HFFc6 (cell line): ENCODE measurements at places on chromosomes 4 and X. TPM values are rescaled to one million over a fixed set of nuclear protein-coding genes. Genes with fewer than 3 reads are reported as not detected.
A peak's percentile ranks its signal among the peaks of the same experiment; 100 is the strongest.

DNA sequence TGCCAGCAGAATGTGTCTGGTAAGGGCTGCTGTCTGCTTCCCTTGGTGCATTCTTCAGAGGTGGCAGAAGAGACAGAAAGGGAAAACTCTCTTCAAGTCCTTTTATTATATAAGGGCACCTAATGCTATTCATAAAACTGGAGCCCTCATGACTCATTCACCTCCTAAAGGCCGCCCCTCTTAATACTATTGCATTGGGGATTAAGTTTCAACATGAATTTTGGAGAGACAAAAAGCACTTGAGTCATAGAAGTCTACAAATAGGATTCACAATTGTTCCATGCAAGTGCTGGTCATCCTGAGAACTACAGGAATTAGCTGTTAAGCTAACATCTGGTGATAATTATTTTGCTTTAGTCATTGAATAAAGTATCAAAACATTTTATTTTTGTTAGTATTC lies 349.5 kb downstream of the HS3ST1 start:
- H3K4me1 ChIP-seq, result no peaks in the 10 kb centered on the region
- DNase-seq, result no peak
- no peak overlapping the region for H3K4me3 ChIP-seq
- H3K27ac ChIP-seq, result no peak overlapping the region
- no peaks in the 10 kb centered on the region for H3K27me3 ChIP-seq

The ARHGAP6 gene
- total RNA-seq, result 0.65 to 0.94 TPM (median 0.89 TPM) in 3 replicates

- no peak overlapping the region for H3K27ac ChIP-seq
- peaks cover 2% of the 10 kb centered on the region; the same call in 1 of the 2 replicates for H3K27me3 ChIP-seq
- H3K36me3 ChIP-seq, result no peaks in the 10 kb centered on the region
- H3K4me3 ChIP-seq, result no peak overlapping the region
- DNase-seq, result no peak
Measured at GRCh38 chrX:71919886-71920285, 9.2 kb downstream of the NHSL2 start.

DNA sequence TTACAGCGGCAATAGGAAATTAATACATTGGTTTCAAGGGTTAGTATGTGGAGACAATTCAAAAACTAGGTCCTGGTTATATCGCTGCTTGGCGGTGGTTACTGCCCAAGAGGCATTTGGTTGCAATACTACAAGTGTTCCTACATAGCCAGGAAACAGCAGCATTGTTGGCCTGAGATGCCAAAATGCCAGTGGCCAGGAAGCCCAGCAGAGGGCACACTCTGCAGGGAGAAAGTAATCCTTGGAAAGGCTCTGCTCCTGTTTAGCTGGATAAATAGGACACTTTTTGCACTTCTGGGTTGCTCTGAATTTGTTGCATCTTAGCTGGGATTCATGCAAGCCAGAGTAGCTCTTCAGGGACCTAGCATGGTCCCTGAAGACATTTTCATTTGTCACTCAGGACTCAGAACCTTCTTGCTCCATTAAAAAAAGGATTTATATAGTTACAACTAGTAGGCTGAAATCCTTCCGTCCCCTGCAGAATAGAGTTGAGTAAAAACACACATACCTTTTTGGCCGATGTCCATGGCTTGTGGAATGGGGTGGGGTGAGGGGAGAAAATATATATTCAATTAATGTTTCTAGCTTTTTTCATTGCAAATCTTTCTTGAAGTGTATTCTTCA lies 8.1 kb upstream of the GPR119 start:
- H3K36me3 ChIP-seq, result no peaks in the 10 kb centered on the region
- peak; percentile 43 for DNase-seq
- H3K4me3 ChIP-seq, result no peak overlapping the region
- H3K27ac ChIP-seq, result no peak overlapping the region

- peaks cover 42% of the 10 kb centered on the region for H3K4me1 ChIP-seq
- H3K27me3 ChIP-seq, result no peaks in the 10 kb centered on the region
- no peak overlapping the region for H3K4me3 ChIP-seq
- H3K27ac ChIP-seq, result 0 out of 2 replicates have a peak overlapping the region, but pooled peaks have one; percentile 18
Measured at GRCh38 chrX:65607070-65607742, 60.2 kb upstream of the MSN start.

- DNase-seq, result no peak
- no peaks in the 10 kb centered on the region for H3K27me3 ChIP-seq
- no peaks in the 10 kb centered on the region for H3K4me1 ChIP-seq
- H3K4me3 ChIP-seq, result no peak overlapping the region
- peaks cover 8% of the 10 kb centered on the region; the same call in 1 of the 2 replicates for H3K36me3 ChIP-seq
Measured at GRCh38 chr4:31246856-31247255, 526.7 kb downstream of the PCDH7 start.

The LNX1 gene
- total RNA-seq, result 0.53 TPM in 1 of 3 replicates, not detected in the others

DNA sequence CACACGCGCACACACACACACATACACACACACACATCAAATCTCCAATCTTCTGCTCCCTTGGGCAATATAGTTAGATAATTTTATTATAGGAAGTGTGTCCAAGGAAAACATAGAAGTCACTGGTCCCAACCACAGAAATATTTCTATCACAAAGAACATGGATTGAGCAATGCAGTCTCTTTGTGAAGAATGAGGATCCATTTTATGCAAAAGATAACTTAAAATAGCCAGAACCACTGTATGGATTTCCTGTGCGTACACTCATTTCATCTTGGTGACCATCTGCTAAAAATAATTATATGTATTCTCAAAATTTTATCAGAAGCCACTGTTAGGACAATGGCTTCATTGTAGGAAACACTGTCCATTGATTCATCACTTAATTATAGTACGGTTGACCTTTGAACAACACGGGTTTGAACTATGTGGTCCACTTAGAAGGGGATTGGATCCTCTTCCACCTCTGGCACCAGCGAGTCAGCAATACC lies 169.6 kb upstream of the MXRA5 start:
- peak overlapping the region; percentile 76 for H3K27ac ChIP-seq
- DNase-seq, result peak; percentile 79
- H3K36me3 ChIP-seq, result peaks cover 18% of the 10 kb centered on the region
- H3K27me3 ChIP-seq, result no peaks in the 10 kb centered on the region
- peak overlapping the region; percentile 63 for H3K4me3 ChIP-seq
- peaks cover 23% of the 10 kb centered on the region for H3K4me1 ChIP-seq

The BGN gene
- total RNA-seq, result 306 to 379 TPM (median 323 TPM) in 3 replicates

- no peaks in the 10 kb centered on the region; the same call in 1 of the 2 replicates for H3K36me3 ChIP-seq
- no peak overlapping the region for H3K27ac ChIP-seq
- H3K4me1 ChIP-seq, result no peaks in the 10 kb centered on the region
- no peak overlapping the region for H3K4me3 ChIP-seq
Measured at GRCh38 chrX:5236749-5237148, 991.9 kb downstream of the NLGN4X start.

The MAGEA1 gene
- total RNA-seq, result not detected in 3 replicates

The GAGE12H gene
- total RNA-seq, result not detected in 3 replicates

The TMEM154 gene
- total RNA-seq, result 0.24 to 2.1 TPM (median 1.9 TPM) in 3 replicates

- H3K36me3 ChIP-seq, result no peaks in the 10 kb centered on the region
Measured at GRCh38 chr4:12231098-12231497, 802.4 kb upstream of the HS3ST1 start.

GRCh38 chr4:175813204-175813603 lies 1.1 kb upstream of the GPM6A start:
- H3K36me3 ChIP-seq, result no peaks in the 10 kb centered on the region
- H3K4me3 ChIP-seq, result no peak overlapping the region
- H3K27ac ChIP-seq, result no peak overlapping the region
- DNase-seq, result no peak
- no peaks in the 10 kb centered on the region for H3K4me1 ChIP-seq

GRCh38 chr4:6687947-6688878 lies 5.5 kb upstream of the S100P start:
- H3K36me3 ChIP-seq, result no peaks in the 10 kb centered on the region
- DNase-seq, result no peak
- H3K4me1 ChIP-seq, result peaks cover 32% of the 10 kb centered on the region
- peaks cover 6% of the 10 kb centered on the region; the same call in 1 of the 2 replicates for H3K27me3 ChIP-seq
- H3K27ac ChIP-seq, result peak overlapping the region; percentile 90

GRCh38 chrX:53184836-53185235 lies 40.2 kb downstream of the KDM5C start:
- peak; percentile 37 for DNase-seq
- no peaks in the 10 kb centered on the region for H3K27me3 ChIP-seq
- no peaks in the 10 kb centered on the region for H3K36me3 ChIP-seq
- no peak overlapping the region for H3K4me3 ChIP-seq

DNA sequence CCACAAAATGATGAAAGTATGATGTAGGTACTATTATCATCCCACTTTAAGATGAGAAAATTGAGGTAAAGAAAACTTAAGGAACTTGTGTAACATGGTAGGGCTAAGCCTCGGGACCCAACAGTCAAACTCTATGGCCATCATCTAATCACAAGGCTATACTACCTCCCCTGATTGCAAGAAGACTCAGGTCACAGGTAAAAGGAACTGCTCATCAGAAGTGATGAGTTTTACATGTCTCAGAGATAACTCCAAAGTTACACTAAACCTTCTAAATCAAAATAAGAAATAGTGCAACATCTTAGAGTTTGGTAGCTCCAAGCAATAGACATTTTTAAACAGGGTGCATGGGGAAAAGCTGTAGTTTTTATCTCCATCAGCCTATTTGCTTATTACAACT lies 96.5 kb upstream of the MYOZ2 start:
- H3K27me3 ChIP-seq, result no peaks in the 10 kb centered on the region
- no peak overlapping the region for H3K4me3 ChIP-seq
- H3K27ac ChIP-seq, result peak overlapping the region; percentile 95
- no peak for DNase-seq
